ENCODE measurements at places on chromosomes 2 and 18.
A peak's percentile ranks its signal among the peaks of the same experiment; 100 is the strongest.

DNA sequence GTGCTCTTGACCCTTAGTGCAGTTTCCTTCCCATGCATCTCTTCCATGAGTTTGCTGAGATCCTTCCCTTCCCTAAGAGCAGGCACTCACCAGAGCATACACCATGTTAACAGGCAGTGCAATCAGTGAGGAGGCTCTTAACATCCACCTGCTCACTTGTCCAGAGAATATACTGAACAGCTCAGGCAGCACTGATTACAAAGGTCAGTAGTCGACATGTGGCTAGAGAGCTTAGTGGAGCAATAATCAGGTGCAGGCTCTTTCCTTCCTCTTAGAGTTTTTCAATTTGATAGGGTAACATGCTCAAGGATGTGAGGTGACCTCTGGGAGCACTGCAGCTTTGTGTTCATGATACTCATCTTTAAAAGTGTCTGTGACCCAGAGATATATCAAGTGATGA is 144.1 kb upstream of the SETBP1 start:
- DNase-seq: no peak

GRCh38 chr2:146129231-146129630 is 1609.3 kb upstream of the ZEB2 start:
- no peak for DNase-seq

DNA sequence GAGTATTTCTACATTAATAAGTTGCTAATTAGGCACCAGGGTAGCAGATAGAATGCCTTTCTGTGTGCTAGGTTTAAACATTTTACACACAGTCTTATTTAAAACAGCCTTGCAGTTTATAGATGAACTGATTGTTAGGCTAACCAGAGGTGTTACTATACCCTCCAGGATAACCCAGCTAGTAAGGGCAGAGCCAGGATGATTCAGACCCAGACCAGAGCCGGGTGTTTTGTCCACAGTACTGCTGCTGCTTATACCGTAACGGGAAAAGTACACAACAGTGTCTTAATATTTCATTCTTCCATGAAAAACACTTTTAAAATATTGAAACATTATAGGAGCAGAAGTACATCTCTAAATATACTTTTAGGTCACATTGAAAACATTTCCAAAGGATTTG is 82.7 kb downstream of the MALT1 start:
- DNase-seq: no peak

DNA sequence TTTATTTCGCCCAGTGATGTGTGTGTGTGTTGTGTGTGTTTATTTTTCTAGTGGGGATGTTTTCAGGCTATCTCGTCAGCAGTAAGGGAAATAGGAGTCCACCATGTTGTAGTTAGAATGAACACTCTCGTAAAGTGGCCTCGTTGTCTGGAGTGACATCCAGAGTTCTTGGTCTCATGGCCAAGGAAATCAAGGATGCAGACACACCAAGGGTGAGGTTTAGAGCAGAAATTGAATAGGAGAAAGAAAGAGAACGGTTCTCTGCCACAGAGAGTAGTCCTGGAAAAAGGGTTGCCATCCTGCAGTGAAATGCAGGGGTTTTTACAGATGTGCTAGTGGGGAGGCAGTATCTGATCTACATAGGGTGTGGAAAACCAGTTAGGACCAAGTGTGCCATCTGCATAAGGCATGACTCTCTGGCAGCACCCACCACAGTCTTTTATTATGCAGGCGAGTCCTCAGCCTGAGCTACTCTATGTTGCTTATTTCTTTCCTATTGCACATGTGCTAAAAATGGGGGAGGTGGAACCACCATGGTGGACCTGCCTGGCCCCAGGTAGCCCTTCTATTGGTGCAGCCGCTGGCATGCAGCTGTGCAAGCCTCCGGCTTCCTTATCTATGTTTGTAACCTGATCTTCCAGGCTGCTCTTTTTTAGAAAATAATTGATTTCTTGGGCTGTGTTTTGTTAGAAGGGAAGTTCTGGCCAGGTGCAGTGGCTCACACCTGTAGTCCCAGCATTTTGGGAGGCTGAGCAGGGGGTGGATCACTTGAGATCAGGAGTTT is 23.2 kb downstream of the RALB start:
- no peak for DNase-seq

DNA sequence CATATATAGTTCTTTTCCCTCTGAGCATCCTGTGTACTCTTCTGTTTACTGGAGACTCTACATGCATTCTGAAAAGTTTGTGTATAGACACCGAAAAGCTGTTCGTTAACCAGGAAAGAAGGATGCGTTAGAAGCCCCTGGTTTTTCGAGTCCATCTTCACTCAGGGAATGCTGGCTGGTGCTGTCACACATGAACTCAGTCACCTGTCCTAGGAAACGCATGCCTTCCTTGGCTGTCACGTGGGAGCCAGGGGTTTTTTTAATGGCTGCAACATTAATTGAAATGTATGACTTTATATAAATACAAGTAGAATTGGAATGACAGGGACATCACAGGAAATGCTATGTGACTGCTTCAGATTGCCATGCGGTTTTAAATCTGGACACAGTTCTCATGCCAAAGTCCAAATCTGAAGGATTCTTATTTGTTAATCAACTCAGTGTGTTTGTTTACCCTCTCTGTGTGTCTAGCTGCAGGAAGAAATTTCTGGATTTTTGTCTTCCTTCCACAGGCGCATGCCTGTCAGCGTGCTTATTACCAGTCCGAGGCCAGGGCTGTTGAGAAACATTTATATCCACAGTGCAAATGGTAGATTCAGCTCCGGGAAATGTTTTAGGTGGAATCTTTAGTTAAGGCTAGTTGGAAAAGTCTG is 2.6 kb downstream of the RAMP1 start:
- no peak for DNase-seq

DNA sequence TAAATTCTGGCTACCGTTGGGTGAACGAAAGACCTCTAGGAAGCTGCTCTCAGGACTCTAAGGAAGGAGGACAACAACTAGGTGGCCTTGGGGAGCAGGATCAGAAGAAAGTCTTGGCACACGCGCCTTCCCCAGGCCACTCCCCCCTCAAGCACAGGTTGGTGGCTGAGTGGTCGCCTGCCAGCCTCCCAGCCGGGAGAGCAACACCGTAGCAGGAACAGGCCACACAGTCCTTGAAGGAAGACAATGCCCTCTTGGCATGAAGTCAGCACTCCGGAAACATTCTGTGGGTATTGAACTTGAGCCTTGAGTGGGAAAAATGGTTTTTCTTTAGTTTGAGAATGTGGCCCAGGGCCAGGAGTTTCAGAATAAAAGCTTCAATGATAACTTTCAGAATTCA is 87.4 kb upstream of the AGAP1 start:
- no peak for DNase-seq

GRCh38 chr2:179594268-179595112 is 266.9 kb downstream of the ZNF385B start:
- no peak for DNase-seq

DNA sequence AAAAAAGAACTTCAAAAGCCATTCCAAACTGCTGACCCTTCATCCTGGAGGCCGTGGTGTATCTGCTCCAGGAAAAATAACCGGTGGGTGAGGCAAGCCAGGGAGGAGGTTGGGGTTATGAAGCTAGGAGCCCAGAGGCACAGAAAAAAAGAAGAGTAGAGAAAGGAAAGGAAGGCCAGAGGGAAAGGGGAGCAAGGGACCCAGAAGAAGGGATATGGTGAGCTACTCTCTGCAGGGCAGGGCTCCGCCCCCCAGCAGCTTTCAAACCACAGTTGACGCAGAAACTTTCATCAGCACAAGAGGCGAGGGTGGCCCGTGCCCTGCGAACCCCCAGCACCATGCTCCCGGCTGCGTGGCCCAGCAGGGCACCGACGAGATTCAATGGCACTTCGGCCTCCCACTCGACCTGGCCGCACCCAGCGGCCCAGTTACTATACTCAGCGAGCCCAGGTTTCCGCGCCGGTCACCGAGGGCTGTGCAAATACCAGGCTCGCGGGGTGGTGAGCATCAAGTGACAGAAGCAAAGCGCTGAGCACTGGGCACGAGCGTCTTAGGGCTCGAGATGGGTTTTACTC is 665 bp downstream of the MCM6 start:
- peak; percentile 81 for DNase-seq
